Panc1 (cell line): ENCODE measurements at places on chromosomes 7 and 10. TPM values are rescaled to one million over a fixed set of nuclear protein-coding genes. Genes with fewer than 3 reads are reported as not detected.

DNA sequence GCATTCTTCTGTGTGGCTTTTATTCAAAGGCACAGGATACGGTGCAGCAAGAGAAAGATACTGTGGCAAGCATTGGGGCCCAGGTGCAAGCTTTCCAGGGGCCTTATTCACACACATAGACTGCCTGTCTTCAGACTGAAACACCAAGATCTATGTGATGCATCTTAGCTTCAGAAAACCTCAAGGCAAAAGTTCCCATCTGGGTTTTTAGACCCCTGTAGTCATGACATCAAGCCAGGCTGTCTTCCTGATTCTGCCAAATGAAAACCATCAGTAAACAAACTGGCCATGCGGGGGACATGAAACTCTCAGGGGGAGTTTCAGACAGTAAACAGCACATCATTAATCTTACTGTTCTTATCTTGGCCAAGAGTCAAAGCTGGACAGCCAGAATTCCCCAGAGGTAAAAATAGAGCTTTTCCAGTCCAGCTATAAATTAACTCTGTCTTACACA is 9.8 kb downstream of the AGBL3 start:
- H3K4me1 ChIP-seq: peaks cover 6% of the 10 kb centered on the region; the same call in 1 of the 2 replicates
- peaks cover 6% of the 10 kb centered on the region for H3K36me3 ChIP-seq
- no peak for DNase-seq
- H3K27me3 ChIP-seq: no peaks in the 10 kb centered on the region
- no peak overlapping the region for H3K27ac ChIP-seq

DNA sequence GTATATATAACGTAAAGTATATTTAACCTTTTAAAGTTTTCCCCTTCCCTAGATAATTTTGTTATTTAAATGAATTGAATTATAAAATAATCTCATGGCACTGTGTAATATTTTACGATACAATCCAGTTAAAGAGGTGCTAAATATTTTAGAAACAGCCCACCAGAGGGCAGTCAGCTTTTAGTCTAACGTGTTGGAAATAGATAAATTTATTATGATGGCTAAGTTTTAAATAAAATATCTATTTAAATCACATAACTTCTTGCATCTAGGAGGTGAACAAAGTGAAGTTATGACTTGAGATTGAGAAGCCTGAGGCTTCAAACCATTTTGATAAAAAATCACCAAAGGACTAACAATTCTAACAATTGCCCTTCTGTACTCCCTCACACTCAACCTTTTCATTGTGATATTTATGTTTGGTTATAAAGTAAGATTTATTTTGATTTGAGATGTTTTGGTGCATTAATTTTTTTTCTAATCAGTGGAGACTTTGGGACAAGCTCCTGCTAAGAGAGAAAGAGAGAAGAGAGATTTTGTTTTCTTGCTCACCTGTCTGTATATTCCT is 171.5 kb upstream of the SP4 start:
- no peak for DNase-seq
- H3K4me1 ChIP-seq: peaks cover 8% of the 10 kb centered on the region; the same call in 1 of the 2 replicates
- H3K27me3 ChIP-seq: peaks cover 41% of the 10 kb centered on the region
- no peak overlapping the region for H3K4me3 ChIP-seq
- H3K36me3 ChIP-seq: no peaks in the 10 kb centered on the region
- no peak overlapping the region for H3K27ac ChIP-seq

- no peaks in the 10 kb centered on the region for H3K36me3 ChIP-seq
- no peaks in the 10 kb centered on the region for H3K27me3 ChIP-seq
- no peak overlapping the region for H3K27ac ChIP-seq
- no peaks in the 10 kb centered on the region for H3K4me1 ChIP-seq
- H3K4me3 ChIP-seq: no peak overlapping the region
- DNase-seq: no peak
Observed at GRCh38 chr7:90982228-90982627, 282.0 kb upstream of the FZD1 start.

- no peaks in the 10 kb centered on the region; the same call in none of the 2 replicates for H3K27me3 ChIP-seq
- H3K27ac ChIP-seq: no peak within 1 kb of the TSS
- no peak within 1 kb of the TSS for H3K4me3 ChIP-seq
- H3K36me3 ChIP-seq: no peaks in the 10 kb centered on the region
Observed at GRCh38 chr10:133565441-133566294, at the start of gene SYCE1. Gene SYCE1 (minus strand): TSS chr10:133565583. CDS start chr10:133565529, 54 bp downstream.

- H3K27me3 ChIP-seq: no peaks in the 10 kb centered on the region
- no peaks in the 10 kb centered on the region for H3K36me3 ChIP-seq
- DNase-seq: no peak
- H3K4me1 ChIP-seq: peaks cover 26% of the 10 kb centered on the region
- no peak overlapping the region for H3K4me3 ChIP-seq
Observed at GRCh38 chr7:151712810-151713125, 164.1 kb downstream of the PRKAG2 start.

The NXPH1 gene
- not detected for total RNA-seq

DNA sequence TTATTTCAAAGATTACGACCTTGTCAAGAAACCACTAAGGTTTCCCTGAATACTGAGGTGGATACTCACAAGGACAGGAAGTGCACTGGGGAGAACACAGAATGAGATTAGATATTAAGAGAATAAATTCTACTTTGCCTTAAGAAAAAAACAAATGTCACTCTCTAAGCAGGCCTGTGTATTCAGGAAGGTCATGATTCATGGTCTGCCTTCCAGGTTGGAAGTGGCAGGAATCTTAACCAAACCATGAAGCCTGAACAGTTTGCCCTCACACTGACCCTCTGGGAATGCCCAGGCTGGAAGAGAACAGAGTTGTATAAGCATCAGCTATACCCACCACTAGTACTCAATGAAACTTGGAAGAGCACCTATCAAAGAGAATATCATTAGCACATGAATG is 227.6 kb downstream of the DGKI start:
- H3K27ac ChIP-seq: no peak overlapping the region
- H3K4me1 ChIP-seq: no peaks in the 10 kb centered on the region
- no peak for DNase-seq
- H3K4me3 ChIP-seq: no peak overlapping the region
- H3K27me3 ChIP-seq: peaks cover 3% of the 10 kb centered on the region

DNA sequence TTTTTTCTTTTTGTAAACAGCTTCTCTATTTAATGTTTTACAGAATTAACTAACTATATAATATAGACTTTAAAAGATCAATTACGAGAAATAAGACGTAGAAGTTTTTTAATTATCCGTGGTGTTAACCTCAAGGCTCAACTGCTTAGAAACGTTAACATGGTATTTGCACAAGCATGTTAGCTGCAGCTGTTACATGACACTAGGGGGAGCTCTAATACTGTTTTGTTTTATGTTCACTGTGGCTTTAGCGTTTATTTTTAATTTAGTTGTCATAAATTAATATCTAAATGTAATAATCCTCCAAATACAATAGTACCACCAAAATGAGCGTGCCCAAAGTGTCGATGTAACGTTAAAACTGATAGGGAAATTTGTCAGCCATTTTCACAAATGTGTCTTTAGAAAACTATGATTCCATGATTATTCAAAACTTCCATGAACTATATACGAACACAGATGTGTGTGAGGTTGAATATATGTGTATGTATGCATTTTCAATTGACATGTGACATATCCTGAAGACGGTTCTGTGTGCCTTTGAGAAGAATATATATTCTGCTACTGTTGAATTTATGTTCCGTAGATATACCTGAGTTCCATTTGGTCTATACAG is 828.8 kb upstream of the MBL2 start:
- H3K4me1 ChIP-seq: no peaks in the 10 kb centered on the region
- no peaks in the 10 kb centered on the region for H3K36me3 ChIP-seq
- no peaks in the 10 kb centered on the region for H3K27me3 ChIP-seq
- DNase-seq: peak; percentile 32
- H3K27ac ChIP-seq: no peak overlapping the region

DNA sequence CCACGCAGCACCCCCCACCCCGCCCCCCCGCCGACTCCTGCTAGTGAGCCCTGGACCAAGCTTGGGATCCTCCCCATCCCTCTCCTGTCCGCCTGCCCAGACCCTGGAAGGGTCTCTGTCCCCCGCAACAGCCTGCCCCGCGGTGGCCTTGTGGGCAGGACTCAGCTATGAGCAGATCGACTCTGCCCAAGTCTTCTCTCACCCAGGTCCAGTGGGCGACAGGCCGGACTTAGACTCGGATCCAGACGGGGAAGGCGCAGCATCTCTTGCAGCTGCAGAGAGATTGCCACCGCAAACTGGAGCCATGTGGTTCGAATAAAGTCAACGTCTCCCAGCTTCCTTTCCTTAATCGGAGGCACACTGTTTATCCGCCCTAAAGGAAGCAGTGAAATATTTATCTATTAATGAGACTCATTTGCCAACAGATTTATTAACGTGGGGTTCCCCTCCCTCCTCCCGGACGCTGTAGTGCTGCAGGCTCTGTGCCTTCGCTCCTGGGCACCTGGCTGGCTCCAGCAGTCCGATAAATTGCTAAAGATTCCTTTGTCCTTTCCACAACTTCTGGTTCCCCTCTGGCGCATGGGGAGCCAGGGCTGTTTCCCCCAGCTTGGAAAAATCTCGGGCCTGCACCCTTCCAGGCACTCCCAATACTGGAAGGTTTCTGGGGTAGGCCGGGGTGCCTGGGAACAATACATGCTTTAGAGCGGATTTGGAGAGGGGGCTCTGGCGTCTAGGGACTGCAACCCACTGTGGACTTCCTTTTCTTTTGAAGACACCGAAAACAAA is 634 bp upstream of the HOXA7 start:
- H3K27ac ChIP-seq: no peak overlapping the region
- no peak for DNase-seq
- no peaks in the 10 kb centered on the region; the same call in 1 of the 2 replicates for H3K36me3 ChIP-seq

GRCh38 chr10:30791197-30791611 is 161.7 kb upstream of the LYZL2 start:
- H3K4me3 ChIP-seq: no peak overlapping the region
- no peaks in the 10 kb centered on the region for H3K36me3 ChIP-seq
- DNase-seq: no peak
- H3K4me1 ChIP-seq: no peaks in the 10 kb centered on the region

- H3K4me1 ChIP-seq: no peaks in the 10 kb centered on the region
- H3K36me3 ChIP-seq: no peaks in the 10 kb centered on the region
- no peak overlapping the region for H3K27ac ChIP-seq
Observed at GRCh38 chr7:256981-257646, 32.9 kb upstream of the FOXL3 start.

The CDHR1 gene
- 0.39 TPM for total RNA-seq
